Activated CD8-positive, alpha-beta memory T cell treated with anti-CD3 and anti-CD28 coated beads for 4 hours (primary cell): ENCODE measurements at places on chromosomes 3 and 15.

DNA sequence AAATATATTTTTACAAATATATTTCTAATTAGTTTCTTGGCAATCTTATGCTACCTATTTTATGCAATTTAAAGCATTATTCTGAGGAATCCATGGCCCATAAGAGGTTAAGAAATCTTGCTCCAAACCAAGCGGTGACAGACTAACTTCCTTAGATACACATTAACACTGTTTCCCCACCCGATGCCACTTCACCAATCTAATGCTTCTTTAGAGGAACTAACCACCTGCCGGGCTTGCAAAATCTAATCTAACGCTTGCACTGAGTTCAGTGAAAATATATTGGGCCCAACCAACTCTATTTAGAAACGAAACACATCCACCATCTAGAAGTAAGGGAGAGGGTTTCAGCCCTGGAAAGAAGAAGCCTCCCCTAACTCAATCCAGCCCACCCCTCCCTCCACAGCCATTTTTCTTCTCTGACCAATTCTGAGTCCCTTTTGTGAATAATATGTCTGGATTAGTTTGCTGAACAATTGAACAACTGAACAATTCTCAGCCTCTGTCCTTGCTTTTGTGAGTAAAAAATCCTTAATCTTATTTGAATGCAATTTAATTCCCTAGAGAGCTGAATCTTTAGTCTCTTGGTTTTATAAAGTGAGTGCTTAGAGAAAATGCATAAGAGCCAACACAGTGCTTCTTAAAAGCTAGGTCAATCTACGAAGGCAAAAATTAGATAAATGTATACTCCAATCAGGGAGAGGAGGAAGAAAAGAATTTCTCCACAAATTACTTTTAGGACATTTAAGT lies 150.4 kb upstream of the ADAMTS9 start:
- DNase-seq: no peak

DNA sequence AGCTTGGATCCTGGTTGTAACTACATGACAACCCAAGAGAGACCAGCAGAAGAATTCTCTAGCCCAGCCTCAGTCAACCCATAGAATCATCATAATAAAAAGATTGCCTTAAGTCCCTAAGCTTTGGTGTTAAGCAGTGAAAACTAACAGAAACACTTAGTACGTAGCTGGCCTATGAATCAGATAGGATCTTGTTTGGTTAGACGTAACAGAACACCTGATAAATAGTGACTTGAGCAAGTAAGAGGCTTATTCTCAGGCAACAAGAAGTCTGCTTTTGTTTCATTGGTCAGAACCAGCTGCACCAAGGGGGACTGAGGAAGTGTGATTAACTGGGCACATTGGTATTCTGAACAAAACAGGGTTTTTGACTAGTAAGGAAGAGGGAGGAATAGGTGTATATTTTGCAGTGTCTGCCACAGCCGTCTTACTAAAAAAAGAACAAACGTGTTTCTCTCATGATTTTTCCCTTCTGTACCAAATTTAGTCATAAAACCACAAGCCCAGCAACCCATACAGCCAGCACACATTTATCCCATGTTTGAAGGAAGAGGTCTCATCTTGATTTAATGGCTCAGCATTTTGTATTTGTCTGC lies 53.3 kb upstream of the GLCE start:
- no peak for DNase-seq

DNA sequence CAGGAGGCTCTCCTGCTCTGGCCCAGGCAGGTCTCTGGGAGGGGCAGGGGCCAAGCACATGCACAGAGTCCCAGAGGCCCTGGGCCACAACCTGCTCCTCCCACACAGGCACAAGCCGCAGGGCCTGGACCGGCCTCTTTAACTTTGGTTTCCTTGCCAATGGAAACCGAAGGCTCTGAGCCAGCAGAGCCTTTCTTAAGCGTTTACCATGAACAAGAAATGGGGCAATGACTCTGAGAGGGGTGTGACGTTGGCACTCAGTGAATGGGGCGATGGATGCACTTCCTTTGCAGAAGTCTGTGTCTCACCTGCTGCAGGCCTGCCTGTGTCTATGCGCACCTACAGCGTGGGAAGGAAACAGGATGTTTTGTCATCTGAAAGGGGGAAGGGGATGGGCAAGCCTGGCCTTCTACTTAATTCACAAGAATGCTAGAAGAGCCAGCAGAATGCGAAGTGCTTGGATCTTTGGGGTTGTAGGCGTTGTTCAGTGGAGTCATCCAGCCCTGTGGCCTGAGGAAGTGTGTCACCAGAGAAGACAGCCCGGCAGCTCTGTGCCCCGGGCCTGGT lies 41.8 kb downstream of the IFT122 start:
- DNase-seq: no peak

- DNase-seq: no peak
Measured at GRCh38 chr3:54034971-54035370, 87.4 kb upstream of the CACNA2D3 start.

DNA sequence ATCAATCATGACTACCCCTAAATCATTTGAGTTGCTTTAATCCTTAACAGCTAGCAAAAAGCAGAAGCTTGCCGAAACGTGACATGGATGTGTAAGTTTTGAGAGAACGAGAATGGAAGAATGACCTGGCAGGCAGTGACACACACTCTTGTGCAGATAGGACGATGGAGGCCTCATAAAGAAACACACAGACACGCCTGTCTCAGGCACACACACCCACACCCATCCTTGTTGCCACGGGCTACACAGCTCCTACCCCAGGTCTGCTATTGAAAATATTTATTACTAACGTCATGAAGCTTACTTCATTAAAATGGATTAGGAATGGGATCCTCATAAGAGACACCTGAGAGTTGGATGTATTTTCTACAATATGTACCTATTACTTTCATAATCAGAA lies 8.5 kb downstream of the MYO5C start:
- no peak for DNase-seq

DNA sequence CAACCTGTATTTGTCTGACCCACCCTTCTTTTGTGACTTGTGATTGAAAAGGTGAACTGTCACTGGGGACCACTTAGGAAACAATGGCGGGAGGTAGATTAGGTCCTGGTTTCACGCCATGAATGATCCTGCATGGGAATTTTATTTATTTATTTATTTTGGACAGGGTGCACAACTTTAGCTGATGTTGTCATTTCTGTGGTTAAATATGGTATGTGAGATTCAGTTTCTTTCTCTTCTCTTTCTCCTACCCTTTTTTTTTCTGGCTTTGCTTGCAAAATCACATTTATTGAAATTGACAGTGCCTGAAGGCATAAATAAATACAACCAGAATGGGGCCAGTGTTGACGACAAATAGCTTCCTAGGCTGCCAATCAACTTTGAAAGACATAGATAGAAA lies 18.0 kb upstream of the HTR3E start:
- no peak for DNase-seq

GRCh38 chr3:53100818-53101466 lies 29.3 kb downstream of the RFT1 start:
- DNase-seq: no peak

DNA sequence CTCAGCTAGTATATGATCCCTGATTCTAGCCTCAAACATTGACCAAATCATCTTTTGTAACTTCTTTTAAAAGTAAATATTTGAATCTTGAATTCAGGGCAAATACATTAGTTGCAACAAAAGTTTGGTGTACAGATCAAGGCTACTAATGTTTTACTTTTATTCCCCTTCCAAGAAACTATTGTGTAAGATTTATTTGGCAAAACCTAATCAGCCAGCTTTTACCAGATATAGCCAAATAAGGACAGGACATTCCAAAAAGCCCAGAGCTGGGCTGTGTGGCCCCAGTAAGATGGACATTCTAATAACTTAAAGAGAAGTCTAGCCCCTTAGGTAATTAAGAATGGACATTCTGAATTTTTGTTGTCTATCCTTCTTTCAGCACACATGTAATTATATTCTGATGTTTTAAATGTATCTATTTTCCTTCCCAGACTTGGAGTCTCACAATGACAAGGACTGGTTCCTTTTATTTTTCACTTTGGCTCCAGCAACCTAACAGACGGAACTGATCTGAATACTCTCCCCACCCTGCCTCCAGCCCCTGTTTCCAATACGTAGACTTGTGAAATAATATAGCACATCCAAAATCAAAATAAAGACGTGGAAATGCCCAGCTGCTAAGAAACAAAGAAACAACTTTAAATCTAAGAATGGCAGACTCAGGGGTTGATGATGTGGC lies 48.1 kb downstream of the STARD5 start:
- DNase-seq: no peak

- DNase-seq: no peak
Measured at GRCh38 chr3:27827041-27827440, 104.9 kb upstream of the EOMES start.

DNA sequence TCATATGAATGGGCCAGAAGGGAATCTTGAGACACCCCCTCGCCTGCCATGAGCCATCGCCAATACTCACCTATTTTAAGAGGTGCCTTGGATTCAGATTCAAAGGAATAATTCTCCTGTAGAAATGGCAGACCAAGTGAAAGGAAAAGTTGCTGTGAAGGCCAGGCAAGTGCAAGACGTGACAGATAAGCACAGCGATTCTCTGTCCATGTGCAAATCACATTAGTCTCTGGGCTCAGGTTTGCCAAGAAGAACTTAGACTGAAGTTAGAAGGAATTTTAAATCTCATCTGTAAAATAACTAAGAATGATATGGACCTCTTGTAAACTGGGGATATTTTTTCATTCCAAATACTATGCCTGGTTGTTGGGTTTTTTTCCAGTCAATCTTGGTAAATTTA lies 173.6 kb downstream of the UACA start:
- DNase-seq: no peak

DNA sequence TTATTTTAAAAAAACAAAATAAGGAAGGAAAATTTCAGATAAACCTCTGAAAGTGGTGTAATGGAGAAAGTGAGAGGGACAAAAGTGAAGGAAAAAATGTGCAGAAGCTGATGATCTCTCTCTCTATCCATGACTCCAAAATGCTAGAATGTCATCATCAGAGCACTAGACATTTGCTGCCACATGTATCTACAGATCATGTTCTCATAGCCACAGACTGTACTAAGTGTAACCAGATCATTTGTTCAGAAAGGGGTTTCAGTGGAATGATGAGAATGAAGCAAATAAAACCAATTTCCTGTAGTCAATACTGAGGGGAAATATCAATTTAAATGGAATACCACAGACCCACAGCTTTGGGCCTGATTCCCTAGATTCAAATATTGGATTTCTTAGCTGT lies 104.3 kb upstream of the CHMP2B start:
- no peak for DNase-seq

- no peak for DNase-seq
Measured at GRCh38 chr15:32903591-32904290, 185.9 kb downstream of the GREM1 start.

GRCh38 chr3:185726254-185726967 lies 98.4 kb downstream of the IGF2BP2 start:
- no peak for DNase-seq
